ENCODE measurements at places on chromosomes 7 and 10. TPM values are rescaled to one million over a fixed set of nuclear protein-coding genes. Genes with fewer than 3 reads are reported as not detected.

Gene TNS3
- total RNA-seq = 5.3 TPM

Gene DYNC1I1
- total RNA-seq = not detected

GRCh38 chr10:132869621-132870020 lies 72.7 kb downstream of the CFAP46 start:
- H3K27ac ChIP-seq = no peak overlapping the region
- no peak for DNase-seq
- no peaks in the 10 kb centered on the region for H3K36me3 ChIP-seq
- no peaks in the 10 kb centered on the region for H3K4me1 ChIP-seq

DNA sequence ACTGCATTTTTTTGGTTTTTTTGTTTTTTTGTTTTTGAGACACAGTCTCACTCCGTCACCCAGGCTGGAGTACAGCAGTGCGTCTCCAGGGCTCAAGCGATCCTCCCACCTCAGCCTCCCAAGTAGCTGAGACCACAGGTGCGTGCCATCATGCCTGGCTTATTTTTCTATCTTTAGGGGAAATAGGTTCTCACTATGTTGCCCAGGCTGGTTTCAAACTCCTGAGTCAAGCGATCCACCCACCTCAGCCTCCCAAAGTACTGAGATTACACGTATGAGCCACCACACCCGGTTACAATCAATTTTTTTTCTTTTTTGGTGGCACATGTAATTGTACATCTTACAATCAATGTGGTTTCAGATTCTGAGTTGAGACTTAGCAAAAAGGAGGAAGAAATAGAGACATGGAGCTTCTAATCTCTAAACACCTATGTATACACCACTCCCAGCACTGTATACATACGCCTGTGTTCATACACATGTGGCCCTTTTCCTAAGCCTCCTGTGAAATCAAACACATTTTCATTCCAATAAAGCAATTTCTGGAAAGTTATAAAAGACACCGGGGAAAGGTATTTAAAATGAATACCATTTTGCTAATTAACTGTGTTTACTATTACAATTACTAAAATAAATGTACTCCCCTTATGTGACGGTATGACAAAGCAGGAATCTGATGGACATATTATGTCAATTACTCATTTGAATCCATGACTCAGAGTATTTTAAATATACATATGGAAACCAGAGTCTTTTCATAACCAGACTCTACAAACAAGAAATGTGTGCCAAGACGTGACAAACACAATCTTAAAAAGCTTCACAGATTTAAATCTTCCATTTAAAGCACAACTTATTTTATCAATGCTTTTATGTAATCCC lies 40.9 kb downstream of the SMURF1 start:
- no peaks in the 10 kb centered on the region for H3K27me3 ChIP-seq
- H3K4me1 ChIP-seq = peaks cover 36% of the 10 kb centered on the region
- peak overlapping the region; percentile 43 for H3K27ac ChIP-seq
- DNase-seq = no peak

DNA sequence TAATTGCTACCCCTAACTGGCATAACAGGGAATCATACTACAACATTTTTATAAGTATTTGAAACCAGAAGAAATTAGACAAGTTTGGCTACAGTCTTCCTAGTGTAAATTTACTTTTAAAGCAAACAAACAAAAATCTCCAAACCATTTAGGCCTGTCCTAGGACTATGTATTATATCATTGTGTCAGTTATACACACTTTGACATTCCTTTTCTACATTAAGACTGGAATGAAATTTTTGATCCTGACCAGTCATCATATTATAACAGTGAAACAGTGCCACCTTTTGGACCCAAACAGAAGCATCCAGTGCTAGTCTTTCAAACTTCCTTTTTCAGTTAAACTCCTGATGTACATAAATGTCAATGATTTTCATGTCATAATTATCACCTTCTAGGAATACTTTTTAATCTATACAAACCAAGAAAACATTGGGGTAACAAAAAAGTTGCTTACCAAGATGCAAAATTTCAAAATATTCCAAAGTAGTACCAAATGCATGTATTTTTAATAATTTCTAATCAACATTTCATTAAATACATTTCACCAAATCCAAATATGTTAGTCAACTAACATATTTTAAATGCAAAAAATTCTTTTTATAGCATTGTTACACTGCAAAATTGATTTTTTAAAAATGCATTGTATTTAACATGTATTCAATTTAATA lies 75.7 kb downstream of the IMMP2L start:
- DNase-seq = no peak
- H3K4me1 ChIP-seq = no peaks in the 10 kb centered on the region
- no peaks in the 10 kb centered on the region for H3K27me3 ChIP-seq
- H3K36me3 ChIP-seq = no peaks in the 10 kb centered on the region
- no peak overlapping the region for H3K4me3 ChIP-seq

DNA sequence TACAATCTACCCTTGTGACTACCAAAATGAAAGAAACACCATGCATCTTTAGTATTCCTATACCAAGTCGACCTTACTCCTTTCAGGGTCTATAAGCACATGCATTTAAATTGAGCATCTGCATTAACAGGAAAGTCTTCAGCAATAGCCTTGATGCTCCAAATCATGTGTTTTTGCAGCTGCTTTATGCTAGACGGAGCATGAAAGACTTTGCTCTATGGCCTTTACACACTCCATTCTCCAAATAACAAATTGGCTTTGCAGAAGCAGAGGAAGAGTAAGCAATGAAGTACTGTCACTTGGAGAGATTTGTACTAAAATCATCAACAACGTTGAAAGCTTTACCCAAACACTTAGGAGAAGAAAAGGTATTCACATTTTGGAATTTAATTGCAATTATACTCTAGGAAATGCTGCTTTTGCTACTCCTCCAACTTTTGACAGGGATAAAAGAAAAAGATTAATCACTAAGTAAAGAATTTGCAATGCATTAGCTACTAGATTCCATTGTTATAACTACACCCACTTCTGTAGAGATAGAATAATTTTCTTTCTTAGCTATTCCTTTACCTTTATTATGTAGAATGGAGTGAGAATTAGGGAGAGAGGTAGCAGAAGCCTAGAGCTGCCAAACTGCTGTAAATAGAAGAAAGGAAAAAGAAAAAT lies 131.8 kb downstream of the SEMA3E start:
- no peak overlapping the region for H3K4me3 ChIP-seq
- H3K4me1 ChIP-seq = no peaks in the 10 kb centered on the region
- no peaks in the 10 kb centered on the region for H3K36me3 ChIP-seq
- DNase-seq = no peak
- H3K27me3 ChIP-seq = no peaks in the 10 kb centered on the region

- no peak for DNase-seq
- H3K27me3 ChIP-seq = no peaks in the 10 kb centered on the region
- peaks cover 21% of the 10 kb centered on the region for H3K36me3 ChIP-seq
- H3K4me3 ChIP-seq = no peak overlapping the region
- peaks cover 20% of the 10 kb centered on the region for H3K4me1 ChIP-seq
Measured at GRCh38 chr7:100567751-100568175, 5.9 kb downstream of the SAP25 start.

GRCh38 chr7:9691286-9691685 lies 1257.9 kb downstream of the NXPH1 start:
- H3K4me3 ChIP-seq = no peak overlapping the region
- no peaks in the 10 kb centered on the region for H3K4me1 ChIP-seq
- no peak for DNase-seq
- no peaks in the 10 kb centered on the region for H3K36me3 ChIP-seq
- H3K27ac ChIP-seq = no peak overlapping the region

DNA sequence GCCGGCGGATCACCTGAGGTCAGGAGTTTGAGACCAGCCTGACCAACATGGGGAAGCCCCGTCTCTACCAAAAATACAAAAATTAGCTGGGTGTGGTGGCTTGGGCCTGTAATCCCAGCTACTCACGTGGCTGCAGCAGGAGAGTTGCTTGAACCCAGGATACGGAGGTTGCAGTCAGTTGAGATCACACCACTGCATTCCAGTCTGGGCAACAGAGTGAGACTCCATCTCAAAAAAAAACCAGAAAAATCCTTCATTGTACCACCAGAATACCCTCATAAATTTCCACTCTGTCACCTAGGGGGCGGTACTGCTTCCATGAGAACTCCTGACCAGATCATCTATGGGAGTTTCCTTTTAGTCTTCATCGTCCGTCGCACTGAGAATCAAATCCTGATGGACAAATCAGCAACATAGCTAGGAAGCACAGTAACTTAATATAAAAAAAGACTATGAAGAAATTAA lies 225.8 kb upstream of the KLF14 start:
- H3K27me3 ChIP-seq = no peaks in the 10 kb centered on the region
- H3K27ac ChIP-seq = peak overlapping the region; percentile 98
- H3K36me3 ChIP-seq = peaks cover 79% of the 10 kb centered on the region
- peak overlapping the region; percentile 95 for H3K4me3 ChIP-seq
- DNase-seq = peak; percentile 44

All from activated T-helper 2 cell treated with anti-CD3 and anti-CD28 coated beads, Interferon-gamma antibody, Interleukin-2, Interleukin-4, amounts not matched to agents 10 μg/mL and 5 μg/mL and 100 μg/mL, durations not matched to agents 14 hours and 24 hours and 36 hours (primary cell).